ENCODE measurements at places on chromosomes 16 and 17.
A peak's percentile ranks its signal among the peaks of the same experiment; 100 is the strongest.

GRCh38 chr17:49842371-49842770 lies 5.5 kb downstream of the TAC4 start:
- H3K4me3 ChIP-seq = no peak overlapping the region
- no peak overlapping the region for H3K27ac ChIP-seq
- no peaks in the 10 kb centered on the region for H3K36me3 ChIP-seq
- H3K27me3 ChIP-seq = no peaks in the 10 kb centered on the region

DNA sequence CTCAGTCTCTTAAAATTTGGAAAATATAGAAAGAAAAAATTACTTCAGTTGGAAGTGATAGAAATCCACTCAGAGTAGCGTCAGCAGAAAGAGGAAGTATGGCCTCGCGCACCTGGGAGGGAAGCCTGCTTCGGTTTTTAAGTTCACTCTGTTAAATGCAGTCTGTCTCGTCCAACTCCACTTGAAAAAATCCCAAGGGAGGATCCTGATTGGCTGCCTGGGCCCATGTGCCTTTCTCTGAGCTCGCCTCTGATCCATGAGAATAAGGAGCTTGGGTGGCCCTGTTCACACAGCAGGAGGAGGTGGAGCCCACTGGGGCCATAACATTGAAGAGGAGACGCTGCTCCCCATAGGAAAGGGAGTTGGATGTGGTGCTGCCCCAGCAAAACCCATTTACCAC lies 40.7 kb downstream of the DNAJA2 start:
- no peak for DNase-seq
- H3K36me3 ChIP-seq = peaks cover 4% of the 10 kb centered on the region
- H3K4me1 ChIP-seq = no peaks in the 10 kb centered on the region
- H3K27ac ChIP-seq = no peak overlapping the region
- H3K27me3 ChIP-seq = no peaks in the 10 kb centered on the region

GRCh38 chr17:9467518-9467917 lies 108.1 kb downstream of the STX8 start:
- H3K36me3 ChIP-seq = no peaks in the 10 kb centered on the region
- no peak overlapping the region for H3K4me3 ChIP-seq
- no peaks in the 10 kb centered on the region for H3K27me3 ChIP-seq
- DNase-seq = peak; percentile 6
- peaks cover 6% of the 10 kb centered on the region for H3K4me1 ChIP-seq
- no peak overlapping the region for H3K27ac ChIP-seq

DNA sequence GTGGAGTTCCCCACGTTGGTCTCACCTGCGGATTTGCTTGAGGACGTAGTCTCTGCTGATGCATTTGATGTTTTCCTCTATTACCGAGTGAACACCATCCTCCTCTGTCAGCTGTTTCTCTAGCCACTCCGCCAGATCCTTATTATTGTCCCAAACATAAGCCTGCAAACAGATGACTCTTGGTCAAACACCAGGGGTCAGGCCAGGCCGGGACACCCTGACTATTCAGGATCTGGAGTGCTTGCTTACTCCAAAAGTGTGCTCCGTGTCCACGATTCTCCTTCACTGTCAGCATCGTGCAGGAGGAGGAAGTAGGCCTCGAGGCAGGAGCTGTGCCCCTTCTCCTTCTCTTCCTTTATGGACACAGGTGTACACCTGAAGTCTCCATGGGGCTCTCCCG lies 140.2 kb downstream of the AATF start:
- no peaks in the 10 kb centered on the region for H3K4me1 ChIP-seq
- H3K4me3 ChIP-seq = no peak overlapping the region
- H3K27me3 ChIP-seq = no peaks in the 10 kb centered on the region
- H3K27ac ChIP-seq = no peak overlapping the region
- DNase-seq = no peak

DNA sequence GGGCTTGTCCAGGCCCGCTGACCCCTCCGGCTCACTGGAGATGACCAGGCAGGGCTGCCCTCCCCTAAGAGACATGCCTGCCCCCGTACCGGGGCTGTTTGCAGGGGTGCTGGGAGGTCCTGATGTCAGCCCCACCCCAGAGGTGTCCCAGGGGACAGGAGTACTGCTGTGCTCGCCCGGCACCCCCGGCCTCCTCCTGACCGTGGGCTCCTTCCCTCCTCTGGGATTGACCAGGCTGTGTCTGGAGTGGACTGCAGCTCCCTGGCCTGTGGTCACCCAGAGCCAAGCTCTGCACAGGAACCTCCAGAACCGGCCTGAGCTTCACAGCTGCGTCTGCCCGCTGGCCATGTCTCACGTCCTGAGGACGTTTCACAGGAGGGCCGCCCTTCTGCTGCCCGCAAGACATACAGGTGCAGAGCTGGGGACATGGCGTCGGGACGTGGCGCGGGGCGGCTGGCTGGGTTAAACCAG lies 53.2 kb downstream of the LMF1 start:
- H3K4me3 ChIP-seq = no peak overlapping the region
- peaks cover 15% of the 10 kb centered on the region for H3K4me1 ChIP-seq
- DNase-seq = no peak
- no peak overlapping the region for H3K27ac ChIP-seq
- no peaks in the 10 kb centered on the region for H3K36me3 ChIP-seq

GRCh38 chr16:21026846-21027245 lies 123.8 kb downstream of the DNAH3 start:
- no peak overlapping the region for H3K4me3 ChIP-seq
- no peak for DNase-seq
- no peaks in the 10 kb centered on the region for H3K27me3 ChIP-seq
- no peaks in the 10 kb centered on the region for H3K36me3 ChIP-seq
- no peaks in the 10 kb centered on the region for H3K4me1 ChIP-seq

GRCh38 chr17:60802377-60802776 lies 124.7 kb downstream of the BCAS3 start:
- H3K36me3 ChIP-seq = no peaks in the 10 kb centered on the region
- no peak for DNase-seq
- no peaks in the 10 kb centered on the region for H3K4me1 ChIP-seq
- H3K27me3 ChIP-seq = no peaks in the 10 kb centered on the region
- no peak overlapping the region for H3K27ac ChIP-seq

GRCh38 chr17:21397341-21398190 lies 21.4 kb downstream of the KCNJ12 start:
- no peaks in the 10 kb centered on the region for H3K36me3 ChIP-seq
- peak; percentile 97 for DNase-seq
- H3K4me3 ChIP-seq = peak overlapping the region; percentile 18
- H3K27ac ChIP-seq = peak overlapping the region; percentile 91

DNA sequence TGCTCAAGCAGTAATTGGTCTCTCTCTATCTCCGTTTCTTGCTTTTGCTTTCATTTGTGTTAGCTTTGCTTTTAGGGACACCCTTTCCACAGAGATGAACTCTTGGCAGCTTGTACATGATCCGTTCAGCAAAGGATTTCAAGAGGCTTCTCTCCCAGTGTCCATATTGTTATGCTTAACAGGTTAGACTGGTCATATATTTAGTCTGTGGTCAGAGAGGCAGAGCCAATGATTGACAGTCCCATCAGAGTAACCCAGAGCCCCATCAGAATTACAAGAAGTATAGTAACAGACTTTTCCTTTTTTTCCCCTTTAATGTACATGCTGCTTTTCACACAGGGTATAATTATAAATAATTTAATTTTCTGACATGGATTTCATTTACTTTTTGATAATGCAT lies 34.4 kb downstream of the GDPD1 start:
- DNase-seq = no peak
- no peaks in the 10 kb centered on the region for H3K27me3 ChIP-seq
- H3K4me1 ChIP-seq = no peaks in the 10 kb centered on the region
- no peak overlapping the region for H3K27ac ChIP-seq
- H3K36me3 ChIP-seq = no peaks in the 10 kb centered on the region

DNA sequence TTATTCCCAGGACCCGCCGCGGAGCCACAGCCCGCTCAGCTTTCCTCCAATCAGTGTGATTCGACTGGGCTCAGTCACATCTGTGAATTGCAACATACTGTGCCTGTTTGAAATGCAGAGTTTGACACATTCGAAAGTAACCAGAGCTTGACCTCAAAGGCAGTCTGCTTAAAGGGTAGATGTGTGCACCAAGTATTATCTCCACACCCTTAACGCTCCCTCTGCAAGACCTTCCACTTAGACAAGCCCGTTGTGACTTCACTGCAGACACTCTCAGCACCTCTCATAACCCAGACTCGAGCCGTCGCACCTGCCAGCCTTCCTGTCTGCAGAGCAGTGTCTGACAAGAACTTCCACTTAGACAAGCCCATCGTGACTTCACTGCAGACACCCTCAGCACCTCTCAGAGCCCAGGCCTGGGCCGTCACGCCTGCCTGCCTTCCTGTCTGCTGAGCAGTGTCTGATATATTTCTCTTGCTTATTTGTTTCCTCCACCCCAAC lies 3.7 kb downstream of the KLHDC4 start:
- no peak overlapping the region for H3K4me3 ChIP-seq
- DNase-seq = no peak
- H3K4me1 ChIP-seq = peaks cover 4% of the 10 kb centered on the region
- H3K27me3 ChIP-seq = no peaks in the 10 kb centered on the region
- peaks cover 8% of the 10 kb centered on the region for H3K36me3 ChIP-seq

DNA sequence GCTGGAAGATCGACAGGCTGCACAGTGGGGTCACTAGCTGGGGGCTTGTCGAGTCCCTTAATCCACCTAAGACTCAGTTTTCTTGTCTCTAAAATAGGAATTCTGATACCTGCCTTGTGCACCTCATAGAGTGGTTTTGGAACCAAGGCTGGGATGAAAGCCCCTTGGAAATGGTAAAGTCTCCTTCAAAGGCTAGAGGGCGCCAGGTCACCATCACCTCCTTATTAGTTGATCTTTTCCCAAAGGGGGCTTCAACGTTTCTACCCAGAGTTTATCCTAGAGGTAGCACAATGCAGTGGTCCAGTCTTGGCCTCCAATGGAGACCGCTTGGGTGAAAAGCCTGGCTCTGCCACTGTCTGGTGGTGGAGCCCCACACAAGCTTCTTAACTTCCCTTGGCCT lies 158.2 kb downstream of the AIPL1 start:
- no peak for DNase-seq
- H3K27me3 ChIP-seq = no peaks in the 10 kb centered on the region
- no peaks in the 10 kb centered on the region for H3K36me3 ChIP-seq

DNA sequence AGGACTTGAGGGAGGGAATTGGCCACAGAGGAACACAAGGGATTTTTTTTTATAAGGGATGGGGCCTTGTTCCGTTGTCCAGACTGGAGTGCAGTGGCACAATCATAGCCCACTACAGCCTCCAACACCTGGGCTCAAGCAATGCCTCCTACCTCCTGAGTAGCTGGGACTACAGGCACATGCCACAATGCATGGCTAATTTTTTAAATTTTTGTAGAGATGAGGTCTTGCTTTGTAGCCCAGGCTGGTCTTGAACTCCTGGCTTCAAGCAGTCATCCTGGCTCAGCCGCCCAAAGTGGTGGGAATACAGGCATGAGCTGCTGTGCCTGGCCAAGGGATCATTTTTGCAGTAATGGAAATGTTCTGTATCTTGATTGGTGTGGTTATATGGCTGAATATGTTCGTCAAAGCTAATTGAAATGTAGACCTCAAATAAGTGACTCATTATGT lies 56.9 kb downstream of the VMP1 start:
- DNase-seq = peak; percentile 48
- H3K27me3 ChIP-seq = no peaks in the 10 kb centered on the region
- H3K4me3 ChIP-seq = no peak overlapping the region
- H3K4me1 ChIP-seq = peaks cover 53% of the 10 kb centered on the region
- no peaks in the 10 kb centered on the region for H3K36me3 ChIP-seq

DNA sequence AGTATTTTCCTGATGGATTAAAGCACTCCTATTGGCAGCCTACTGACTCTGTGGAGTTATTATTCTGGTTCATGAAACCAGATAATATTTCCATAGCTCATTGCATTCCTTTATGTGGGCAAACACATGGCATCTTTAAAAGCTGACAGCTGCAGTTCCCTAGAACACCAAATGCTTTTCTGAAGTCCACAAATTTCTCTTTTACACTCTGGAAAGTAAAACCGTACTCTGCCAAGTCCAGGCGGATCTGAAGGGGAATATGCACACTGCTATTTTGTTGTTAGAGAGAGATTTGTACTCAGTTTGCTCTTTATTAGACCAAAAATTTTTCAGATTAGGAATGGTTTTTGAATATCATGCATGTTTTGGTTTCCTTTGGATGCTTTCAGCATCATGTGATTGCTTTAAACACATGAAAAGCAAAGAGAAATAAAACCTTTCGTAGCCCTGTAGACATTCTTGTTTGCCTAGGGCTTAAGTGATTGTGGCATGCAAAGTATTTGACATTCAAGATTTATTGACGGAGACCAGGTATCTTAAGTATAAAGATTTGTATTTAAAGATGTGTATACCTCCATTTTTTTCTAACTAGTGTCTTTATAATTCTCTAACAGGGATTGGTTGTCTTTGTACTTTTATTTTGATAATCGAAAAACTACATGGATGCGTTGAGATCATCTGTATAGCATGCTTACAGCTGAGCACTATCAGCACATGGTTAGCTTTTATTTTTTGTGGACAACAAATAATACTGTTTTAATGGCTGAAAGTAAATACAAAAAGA lies 19.5 kb downstream of the SEC14L1 start:
- no peaks in the 10 kb centered on the region for H3K36me3 ChIP-seq
- no peak overlapping the region for H3K4me3 ChIP-seq
- H3K4me1 ChIP-seq = peaks cover 12% of the 10 kb centered on the region
- no peak overlapping the region for H3K27ac ChIP-seq
- no peaks in the 10 kb centered on the region for H3K27me3 ChIP-seq

- no peak overlapping the region for H3K4me3 ChIP-seq
- no peak overlapping the region for H3K27ac ChIP-seq
- no peak for DNase-seq
- peaks cover 32% of the 10 kb centered on the region for H3K27me3 ChIP-seq
Measured at GRCh38 chr17:8762012-8762411, 3.7 kb upstream of the SPDYE4 start.

- no peaks in the 10 kb centered on the region for H3K27me3 ChIP-seq
- peaks cover 13% of the 10 kb centered on the region for H3K4me1 ChIP-seq
- H3K4me3 ChIP-seq = no peak overlapping the region
- DNase-seq = no peak
- H3K36me3 ChIP-seq = no peaks in the 10 kb centered on the region
Measured at GRCh38 chr16:31710134-31710533, 163.5 kb upstream of the ZNF267 start.

DNA sequence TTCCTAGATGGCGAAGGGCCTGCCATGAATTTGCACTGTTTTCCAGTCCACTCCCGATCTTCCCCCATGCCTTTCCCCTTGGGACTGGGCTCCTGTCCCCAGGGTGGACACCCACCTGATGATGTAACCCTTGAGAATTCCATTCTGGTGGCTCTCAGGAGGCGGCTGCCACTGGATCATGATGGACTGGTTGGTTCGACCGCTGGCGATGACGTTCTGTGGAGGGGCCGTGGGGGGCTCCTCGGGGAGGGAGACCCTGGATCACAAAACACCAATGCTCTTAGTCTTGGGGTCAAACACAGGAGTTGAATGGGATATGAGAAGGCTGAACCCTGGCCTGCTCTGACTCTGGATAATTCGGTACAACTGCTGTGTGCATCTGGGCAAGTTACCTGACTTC lies 107.2 kb upstream of the CDC42EP4 start:
- H3K27ac ChIP-seq = no peak overlapping the region
- H3K36me3 ChIP-seq = no peaks in the 10 kb centered on the region
- no peaks in the 10 kb centered on the region for H3K27me3 ChIP-seq
- no peak overlapping the region for H3K4me3 ChIP-seq
- H3K4me1 ChIP-seq = no peaks in the 10 kb centered on the region
- DNase-seq = no peak

GRCh38 chr16:1299012-1299867 lies 10.2 kb upstream of the UBE2I start:
- DNase-seq = no peak
- H3K36me3 ChIP-seq = no peaks in the 10 kb centered on the region
- no peak overlapping the region for H3K27ac ChIP-seq
- H3K27me3 ChIP-seq = peaks cover 13% of the 10 kb centered on the region
